A549 treated with Hydrocortisone at 1 μM for 4 hours (cell line): ENCODE measurements at places on chromosomes 3 and 15. TPM values are rescaled to one million over a fixed set of nuclear protein-coding genes. Genes with fewer than 3 reads are reported as not detected.

The CRYBG3 gene
- 5.8 to 11.2 TPM (median 6.3 TPM) in 5 replicates for total RNA-seq

The PIGZ gene
- 1.1 to 1.9 TPM (median 1.5 TPM) in 5 replicates for total RNA-seq

The C3orf20 gene
- total RNA-seq, result 0.08 TPM in 1 of 5 replicates, not detected in the others

The PXK gene
- total RNA-seq, result 4.5 to 6.6 TPM (median 5.7 TPM) in 5 replicates

The GOLGA8G gene
- not detected in 5 replicates for total RNA-seq

The CD86 gene
- total RNA-seq, result 0.05 TPM in 1 of 5 replicates, not detected in the others

The FBXO40 gene
- total RNA-seq, result not detected in 5 replicates

The B4GALT4 gene
- 84.0 to 126 TPM (median 103 TPM) in 5 replicates for total RNA-seq

The NME9 gene
- total RNA-seq, result not detected in 5 replicates
